Activated CD4-positive, alpha-beta T cell treated with anti-CD3 and anti-CD28 coated beads for 4 hours (primary cell): ENCODE measurements at places on chromosomes 13 and 19.

DNA sequence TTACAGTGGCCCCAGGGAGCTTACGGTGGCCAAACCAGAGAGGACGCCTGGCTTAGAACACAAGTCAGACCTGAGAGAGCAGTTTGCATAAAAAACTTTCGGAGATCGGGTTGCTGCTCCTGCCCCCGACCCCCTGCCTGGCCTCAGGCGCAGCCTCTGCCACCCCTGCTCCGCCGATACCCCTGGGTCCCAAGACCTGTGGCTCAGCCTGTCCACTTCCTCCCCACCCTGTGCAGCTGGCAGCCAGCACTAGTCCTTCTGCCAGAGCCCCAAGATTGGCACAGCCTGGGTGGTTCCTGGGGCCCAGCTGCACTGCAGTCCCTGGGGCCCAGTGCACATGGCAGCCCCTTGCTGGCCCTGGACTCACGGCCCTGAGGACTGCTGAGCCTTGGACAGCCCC lies 56.2 kb upstream of the SOX1 start:
- DNase-seq: no peak

DNA sequence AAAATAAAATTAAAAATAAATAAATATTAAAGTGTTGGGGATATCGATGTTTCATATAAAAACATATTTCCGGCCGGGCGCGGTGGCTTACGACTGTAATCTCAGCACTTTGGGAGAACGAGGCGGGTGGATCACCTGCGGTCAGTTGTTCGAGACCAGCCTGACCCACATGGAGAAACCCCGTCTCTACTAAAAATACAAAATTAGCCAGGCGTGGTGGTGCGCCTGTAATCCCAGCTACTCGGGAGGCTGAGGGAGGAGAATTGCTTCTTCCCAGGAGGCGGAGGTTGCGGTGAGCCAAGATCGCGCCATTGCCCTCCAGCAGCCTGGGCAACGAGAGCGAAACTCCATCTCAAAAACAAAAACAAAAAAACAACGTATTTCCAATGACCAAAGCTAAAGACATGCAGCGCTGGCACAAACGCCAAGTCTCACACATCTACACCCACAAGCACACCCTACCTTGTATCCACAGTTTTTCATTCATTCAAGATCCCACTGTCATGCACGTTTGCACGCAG lies 907 bp downstream of the ZNF569 start:
- no peak for DNase-seq

- DNase-seq: no peak
These were observed 14.0 kb upstream of the MYADM start for GRCh38 chr19:53853707-53854106.

DNA sequence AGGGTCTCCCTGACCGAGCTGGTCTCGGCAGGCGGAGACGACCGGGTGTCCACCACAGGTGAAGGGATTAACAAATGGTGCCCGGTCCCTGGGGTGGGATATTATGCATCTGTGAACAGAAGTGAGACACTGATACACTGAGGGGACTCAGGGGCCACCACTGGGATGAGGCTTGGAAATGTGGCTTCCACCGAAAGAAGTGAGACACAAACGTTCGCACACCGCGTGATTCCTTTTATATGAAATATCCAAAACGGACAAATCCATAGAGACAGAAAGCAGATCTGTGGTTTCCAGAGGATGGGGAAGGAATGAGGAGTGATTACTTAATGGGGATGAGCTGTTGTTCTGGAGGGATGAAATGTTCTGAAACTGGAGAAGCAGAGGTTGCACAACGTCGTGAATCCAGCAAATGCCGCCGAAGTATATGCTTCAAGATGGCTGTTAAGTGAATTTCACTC lies 47.5 kb downstream of the C13orf46 start:
- no peak for DNase-seq

GRCh38 chr13:30634838-30635237 lies 17.1 kb downstream of the USPL1 start:
- no peak for DNase-seq

- no peak for DNase-seq
These were observed 12.3 kb downstream of the POMP start for GRCh38 chr13:28671126-28671792.

- DNase-seq: no peak
These were observed 35.2 kb upstream of the WDFY2 start for GRCh38 chr13:51549050-51549449.

DNA sequence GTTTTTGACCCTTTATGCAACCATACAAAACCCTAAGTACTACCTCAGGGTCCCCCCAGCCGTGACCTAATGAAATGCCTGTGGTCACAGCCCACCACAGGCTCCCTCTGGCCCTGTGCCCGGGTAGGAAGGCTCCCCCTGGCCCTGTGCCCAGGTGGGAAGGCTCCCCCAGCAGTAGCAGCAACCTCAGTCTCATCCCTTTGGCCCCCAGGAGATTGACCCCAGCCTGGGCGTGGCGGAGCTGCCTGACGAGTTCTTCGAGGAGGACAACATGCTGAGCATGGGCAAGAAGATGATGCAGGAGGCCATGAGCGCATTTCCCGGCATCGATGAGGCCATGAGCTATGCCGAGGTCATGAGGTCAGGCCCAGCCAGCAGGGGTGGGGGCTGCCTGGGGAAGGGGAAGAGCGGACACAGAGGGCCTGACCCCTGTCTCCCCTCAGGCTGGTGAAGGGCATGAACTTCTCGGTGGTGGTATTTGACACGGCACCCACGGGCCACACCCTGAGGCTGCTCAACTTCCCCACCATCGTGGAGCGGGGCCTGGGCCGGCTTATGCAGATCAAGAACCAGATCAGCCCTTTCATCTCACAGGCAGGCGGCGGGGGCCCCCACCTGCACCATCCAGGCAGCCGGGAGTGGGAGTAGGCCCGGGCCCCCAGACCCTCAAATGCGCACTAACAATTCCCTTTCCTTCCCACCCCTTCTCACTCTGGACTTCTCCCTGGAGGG lies 6.3 kb upstream of the BEST2 start:
- no peak for DNase-seq

DNA sequence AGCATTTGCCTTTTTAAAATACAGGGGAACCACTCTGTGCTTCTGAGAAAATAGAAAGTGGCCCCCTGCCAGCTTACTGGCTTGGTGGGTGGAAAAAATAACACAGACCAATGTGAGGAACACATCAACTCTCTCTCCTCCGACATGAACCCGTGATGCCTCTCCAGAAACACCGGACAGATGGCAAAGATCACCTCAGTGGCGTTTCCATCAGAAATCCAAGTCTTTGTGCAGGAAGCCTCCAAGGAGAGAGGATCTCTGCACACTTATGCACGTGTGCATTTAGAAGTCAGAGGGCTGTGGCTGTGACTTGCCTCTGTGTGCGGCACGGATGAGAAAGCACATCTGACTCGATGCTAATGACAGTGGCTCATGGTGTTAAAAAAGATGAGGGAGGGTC lies 112.3 kb upstream of the KLF12 start:
- peak; percentile 50 for DNase-seq

DNA sequence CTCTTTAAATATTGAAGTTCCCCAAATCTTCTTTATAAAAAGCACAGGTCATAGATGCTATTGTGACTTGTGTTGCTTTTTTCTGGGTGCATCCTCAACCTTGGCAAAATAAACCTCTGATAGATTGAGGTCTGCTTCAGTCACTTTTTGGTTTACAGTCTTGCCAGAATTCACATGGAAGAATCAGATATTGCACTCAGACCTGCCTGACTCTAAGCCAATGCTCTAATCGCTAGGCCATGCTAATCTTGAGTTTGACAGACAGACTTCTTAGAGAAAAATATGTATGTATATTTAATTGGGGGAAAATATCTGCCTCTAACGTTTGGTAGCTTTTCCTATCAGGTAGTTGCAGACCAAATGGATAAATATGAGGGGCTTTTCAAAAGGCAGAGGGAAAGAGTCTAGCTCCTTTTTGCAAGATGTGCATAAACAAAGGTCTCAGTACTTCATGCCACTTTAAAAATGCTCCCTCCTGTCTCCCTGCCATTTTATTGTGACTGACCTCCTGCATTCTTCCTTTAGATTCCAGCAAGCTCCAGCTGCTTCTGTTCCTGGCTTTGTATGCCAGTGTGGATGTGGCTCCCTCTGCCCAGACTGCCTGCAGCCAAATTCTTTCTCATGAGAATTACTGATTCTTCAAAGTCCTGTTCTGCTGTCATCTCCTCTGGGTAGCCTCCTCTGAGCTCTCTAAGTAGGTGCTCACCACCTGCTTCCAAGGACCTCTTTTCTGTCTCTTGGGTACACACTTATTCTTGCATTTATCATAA lies 42.4 kb upstream of the RFC3 start:
- no peak for DNase-seq

DNA sequence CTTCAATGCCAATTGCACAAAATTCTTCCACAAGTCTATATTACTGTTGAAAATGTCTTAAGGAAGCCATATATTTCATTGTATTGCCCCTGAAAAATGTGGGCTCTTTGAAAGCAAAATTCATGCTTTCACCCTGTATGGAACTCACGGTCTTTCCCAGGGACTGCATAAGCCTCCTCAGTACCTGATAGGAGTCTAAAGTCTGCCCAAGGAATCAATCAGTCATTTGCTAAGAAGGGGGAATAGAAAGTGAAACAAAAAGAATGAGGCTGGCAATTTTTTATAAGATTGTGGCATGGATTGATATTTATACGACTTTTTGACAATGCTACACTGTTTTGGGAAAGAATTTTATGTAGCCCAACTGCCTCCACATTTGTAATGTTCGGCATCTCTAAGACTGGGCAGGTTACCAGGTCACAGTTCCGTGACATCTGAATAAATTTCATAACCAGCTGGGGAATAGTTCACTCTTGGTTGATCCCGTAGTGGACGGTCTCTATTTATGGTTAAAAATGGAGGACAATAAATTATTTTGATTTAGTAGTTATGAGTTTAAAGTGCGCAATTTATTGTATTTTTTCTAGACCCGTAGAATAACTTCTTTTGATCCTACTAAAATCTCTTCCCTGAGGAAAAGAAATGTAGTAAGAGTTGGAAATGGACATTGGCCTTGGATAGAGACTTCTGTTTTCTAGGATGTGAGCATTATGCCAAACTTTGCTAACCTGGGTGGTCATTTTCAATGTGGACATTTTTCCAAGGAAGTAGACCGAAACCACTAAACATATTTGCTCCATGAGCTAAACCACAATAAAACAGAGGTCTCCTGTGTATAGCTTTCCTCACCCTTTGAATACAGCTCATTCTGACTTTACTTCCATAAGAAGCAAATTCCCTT lies 1585.4 kb downstream of the EFNB2 start:
- no peak for DNase-seq

GRCh38 chr13:114032126-114032799 lies 58.4 kb upstream of the C13orf46 start:
- no peak for DNase-seq

GRCh38 chr19:6470173-6470572 lies 6.1 kb downstream of the CRB3 start:
- no peak for DNase-seq

- DNase-seq: no peak
These were observed 170.6 kb downstream of the TEX29 start for GRCh38 chr13:111491021-111491420.

- DNase-seq: no peak
These were observed 11.7 kb downstream of the GNA11 start for GRCh38 chr19:3105641-3106508.

DNA sequence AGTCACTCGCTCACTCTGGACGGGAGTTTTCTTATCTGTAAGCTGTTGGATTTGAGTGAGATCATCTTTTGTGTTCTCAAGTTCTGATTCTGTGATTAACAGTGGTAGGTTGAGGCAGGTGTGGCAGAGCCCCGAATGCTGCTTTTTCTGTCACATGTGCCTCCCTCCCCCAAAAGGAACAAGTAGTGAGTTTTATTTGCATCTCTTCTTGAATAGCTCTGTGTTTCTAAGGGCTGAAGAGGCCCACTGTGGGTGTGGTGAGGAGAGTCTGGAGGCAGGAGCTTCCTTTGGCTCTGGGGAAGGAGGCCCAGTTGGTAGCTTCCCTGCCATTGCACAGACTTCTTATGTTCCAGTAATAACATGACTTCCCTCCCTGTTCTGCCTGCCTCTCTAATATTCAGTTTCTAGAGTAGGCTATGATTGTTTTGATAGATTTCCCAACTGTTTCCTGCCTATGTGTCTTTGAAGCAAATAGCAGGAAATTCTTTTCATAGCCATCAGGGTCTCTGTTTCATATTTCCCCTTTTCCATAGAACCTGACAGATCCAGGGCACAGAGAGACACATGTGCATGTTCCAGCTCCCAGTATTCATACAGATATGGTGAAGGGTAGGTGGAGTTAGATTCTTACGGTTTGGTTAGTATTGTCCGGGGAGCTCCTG lies 23.9 kb upstream of the CXCL17 start:
- DNase-seq: no peak

DNA sequence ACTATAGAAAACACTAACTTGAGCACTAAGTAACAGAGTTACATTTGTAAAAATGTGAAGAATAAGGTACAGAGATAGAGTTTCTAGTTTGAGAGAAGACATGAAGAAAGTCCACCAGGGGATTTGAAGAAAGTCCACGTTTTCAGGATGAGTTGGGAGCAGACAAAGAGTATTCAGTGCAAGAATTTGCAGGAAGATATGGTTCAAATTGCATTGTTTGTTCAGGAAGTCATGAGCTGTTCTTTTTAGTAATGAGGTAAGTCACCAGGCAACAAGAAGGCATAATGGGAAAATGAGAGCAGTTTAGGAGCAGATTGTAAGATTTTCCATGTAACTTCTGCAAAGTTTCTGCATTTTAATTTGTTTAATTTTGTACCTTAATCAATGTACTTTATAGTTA lies 618.0 kb downstream of the DACH1 start:
- DNase-seq: no peak

GRCh38 chr13:107091428-107091827 lies 523.5 kb upstream of the ARGLU1 start:
- DNase-seq: no peak

DNA sequence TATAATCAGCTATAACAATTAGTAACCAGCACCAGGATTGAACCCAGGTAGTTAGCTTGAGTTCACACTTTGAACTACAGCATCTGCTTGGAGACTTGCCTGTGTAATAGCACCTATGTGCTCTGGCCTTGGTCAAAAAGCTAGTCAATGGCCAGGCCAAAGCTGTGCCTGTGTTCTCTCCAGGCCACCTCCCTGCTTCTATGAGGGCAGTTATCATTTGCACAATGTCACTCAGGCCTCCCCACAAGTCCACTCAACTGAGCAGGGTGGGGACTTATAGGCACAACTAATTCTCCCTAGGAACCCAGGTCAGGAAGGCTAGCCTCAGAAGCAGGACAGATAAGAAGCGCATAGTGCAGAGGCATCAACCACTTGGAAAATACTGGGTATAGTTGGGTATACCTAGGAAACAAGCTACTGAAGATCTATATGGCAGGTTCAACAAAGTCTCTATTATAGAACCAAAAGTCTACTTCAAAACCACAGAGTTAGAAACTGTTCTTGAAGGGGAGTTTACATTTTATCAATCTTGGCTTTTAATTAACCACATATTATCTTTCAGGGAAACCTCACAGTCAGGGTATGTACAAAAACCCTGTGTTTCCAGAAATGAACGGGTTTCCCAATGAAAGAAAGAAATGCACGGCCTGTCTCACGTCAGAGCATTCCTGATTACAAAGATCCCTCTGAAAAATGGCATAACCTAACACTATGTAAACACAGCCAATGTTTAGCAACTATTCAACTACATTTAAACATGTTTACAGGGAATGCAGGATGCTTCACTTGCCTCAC lies 140.9 kb downstream of the ABCC4 start:
- DNase-seq: no peak

- peak; percentile 49 for DNase-seq
These were observed 19.6 kb downstream of the TMEM150B start for GRCh38 chr19:55305491-55305890.

- no peak for DNase-seq
These were observed 1.8 kb downstream of the POSTN start for GRCh38 chr13:37596805-37597204.
